ENCODE measurements at places on chromosomes 3 and 15.

- DNase-seq: no peak
Observed at GRCh38 chr15:78679089-78679511, 38.1 kb upstream of the CHRNB4 start.

DNA sequence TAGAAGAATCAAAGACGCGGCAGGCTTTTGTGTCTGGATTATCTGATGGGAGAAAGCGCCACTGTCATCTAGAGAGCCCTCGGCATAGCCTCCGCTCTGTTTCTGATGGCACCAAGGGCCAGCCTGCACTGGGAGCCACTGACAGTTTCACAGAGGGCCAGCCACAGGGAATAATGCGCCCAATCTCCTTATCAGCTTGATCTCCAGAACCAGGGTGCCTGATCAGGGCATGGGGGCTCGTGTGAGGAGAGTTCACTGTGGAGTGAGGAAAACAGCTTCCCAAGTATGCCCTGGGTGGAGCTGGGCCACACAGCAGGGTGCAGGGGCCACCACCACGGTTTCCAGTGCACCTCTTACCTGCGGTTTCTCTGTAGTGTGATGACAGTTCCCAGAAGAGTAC lies 29.8 kb upstream of the CLK3 start:
- no peak for DNase-seq

- peak; percentile 27 for DNase-seq
Observed at GRCh38 chr3:18649666-18650363, 224.7 kb upstream of the SATB1 start.

GRCh38 chr3:58899159-58899952 lies 150.5 kb downstream of the CFAP20DC start:
- DNase-seq: peak; percentile 29

GRCh38 chr15:67941648-67942310 lies 101.9 kb upstream of the RNU6-1 start:
- no peak for DNase-seq

GRCh38 chr3:188000361-188000861 lies 153.5 kb upstream of the LPP start:
- DNase-seq: peak; percentile 30

DNA sequence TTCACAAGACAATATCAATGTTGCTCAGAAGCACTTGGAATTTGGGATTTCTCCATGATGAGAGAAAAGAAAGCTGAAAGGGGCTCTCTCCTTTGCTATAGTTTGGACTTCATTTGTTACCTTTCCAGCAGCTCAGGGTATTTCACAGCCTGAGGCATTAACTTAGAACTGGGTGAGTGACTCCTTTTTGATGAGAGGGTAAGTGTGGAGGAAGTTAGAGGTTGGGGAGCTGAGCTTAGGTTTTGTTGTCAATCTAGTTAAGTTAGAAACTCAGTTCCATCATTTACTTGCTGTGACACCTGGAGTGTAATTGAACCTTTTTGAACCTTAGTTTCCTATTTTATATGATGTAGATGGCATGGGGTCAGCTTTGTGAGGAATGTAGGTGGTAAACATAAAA lies 359.1 kb downstream of the PDCD6IP start:
- no peak for DNase-seq

DNA sequence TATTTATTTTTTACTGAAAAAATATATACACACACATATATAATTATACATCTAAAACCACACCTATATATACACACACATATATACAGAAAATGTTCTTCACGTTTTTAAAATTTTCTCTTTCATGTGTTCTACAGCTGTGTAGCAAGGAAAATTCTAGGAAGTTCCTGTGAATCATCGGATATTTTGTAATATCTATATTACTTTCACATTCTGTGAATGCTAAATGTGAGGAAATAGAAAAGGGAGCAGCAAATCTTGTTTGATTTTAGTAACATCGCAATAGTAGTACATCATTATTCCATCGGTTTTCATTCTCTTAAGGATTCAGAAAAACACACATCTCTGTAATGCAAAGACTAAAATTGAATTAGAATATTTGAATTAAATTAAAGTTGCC lies 836.8 kb upstream of the NECTIN3 start:
- DNase-seq: no peak

GRCh38 chr15:48392356-48392755 lies 61.1 kb downstream of the DUT start:
- no peak for DNase-seq

GRCh38 chr3:135650309-135650708 lies 315.2 kb upstream of the PPP2R3A start:
- no peak for DNase-seq

GRCh38 chr3:80750637-80751036 lies 982.8 kb upstream of the ROBO1 start:
- DNase-seq: no peak

DNA sequence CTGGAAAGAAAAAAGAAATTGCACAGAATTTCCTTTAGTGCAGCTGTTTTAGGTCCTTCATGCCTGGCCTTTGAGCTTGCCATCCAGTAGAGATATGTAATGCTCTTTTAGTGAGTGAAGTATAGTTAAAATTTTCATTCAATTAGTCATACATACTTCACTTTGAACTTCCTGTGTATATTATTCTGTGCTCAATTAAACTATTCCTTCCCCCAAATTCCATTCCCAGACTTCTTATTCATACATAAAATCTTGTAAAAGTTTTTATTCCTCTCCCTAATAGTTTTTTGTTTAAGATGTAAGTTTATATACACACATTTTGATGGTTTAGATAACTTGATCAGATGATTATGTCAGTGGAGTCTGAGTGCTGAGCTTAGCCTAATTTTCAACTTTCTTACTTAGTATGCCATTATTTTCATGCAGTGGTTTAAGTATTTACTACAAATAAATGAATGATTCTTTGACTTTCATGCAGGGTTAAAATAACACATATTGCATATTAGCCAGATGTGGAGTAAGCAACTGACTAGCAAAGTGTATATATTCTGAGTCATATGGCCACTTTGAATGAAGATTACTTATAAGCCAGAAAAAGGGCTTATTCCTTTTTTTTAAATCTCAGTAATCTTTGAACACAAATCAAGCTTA lies 42.5 kb upstream of the ABHD10 start:
- no peak for DNase-seq

DNA sequence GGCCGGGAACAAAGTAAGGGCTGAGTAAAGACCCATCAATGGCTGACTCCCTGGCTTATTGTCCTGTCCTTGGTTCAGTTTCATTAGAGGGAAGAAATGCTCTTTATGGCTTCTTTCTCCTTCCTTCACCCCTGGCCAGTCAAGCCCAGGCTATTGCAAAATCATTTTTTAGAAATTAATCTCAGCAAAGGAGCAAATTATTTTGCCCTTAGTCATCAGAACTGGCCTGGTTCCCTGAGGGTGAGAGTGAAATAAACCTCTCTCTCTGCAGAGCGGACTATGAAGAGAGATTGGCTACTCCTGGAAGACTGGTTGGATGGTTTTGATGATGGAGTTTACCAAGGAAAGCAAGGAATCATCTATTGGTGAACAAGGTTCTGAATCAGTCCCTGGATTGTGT lies 52.7 kb upstream of the OXTR start:
- no peak for DNase-seq

- DNase-seq: no peak
Observed at GRCh38 chr15:52140646-52141045, 28.1 kb upstream of the BCL2L10 start.

DNA sequence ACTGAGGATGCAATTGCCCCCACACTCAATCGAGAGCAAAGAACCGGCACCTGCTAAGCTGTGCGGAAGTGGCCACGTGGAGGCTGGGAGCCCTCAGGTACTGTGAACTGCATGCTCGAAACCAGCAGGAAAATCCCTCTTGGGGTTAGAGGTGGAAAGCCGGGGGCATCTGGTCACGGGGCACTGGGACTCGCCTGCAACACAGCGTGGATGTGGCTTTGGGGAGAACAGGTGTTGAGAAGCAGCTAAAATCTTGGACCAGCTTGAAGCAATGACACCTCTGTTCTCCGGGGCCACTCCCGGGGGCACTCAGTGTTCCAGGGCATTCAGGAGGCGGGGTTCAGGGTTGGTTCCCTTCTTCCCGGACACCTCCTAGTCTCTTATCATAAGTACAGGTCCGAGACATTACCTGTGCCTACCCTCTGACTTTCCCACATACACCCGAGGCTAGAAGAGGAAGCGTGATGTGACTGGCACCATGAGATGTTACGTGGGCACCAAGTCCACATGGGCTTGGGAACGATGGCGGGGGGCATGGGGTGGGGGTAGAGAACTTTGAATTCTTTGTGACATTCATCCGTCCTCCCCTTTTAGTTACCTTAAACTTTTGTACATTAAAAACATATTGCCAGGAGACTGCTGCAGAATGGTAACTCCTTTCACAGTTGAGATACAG lies 172.0 kb downstream of the ADAMTS17 start:
- DNase-seq: no peak

GRCh38 chr3:46098319-46098761 lies 71.1 kb upstream of the XCR1 start:
- DNase-seq: peak; percentile 55

- peak; percentile 85 for DNase-seq
Observed at GRCh38 chr3:50572158-50572557, 2.8 kb downstream of the HEMK1 start.

GRCh38 chr15:76298986-76299385 lies 12.3 kb downstream of the ETFA start:
- DNase-seq: no peak

- no peak for DNase-seq
Observed at GRCh38 chr15:80251428-80252120, 439 bp downstream of the CTXND1 start.

GRCh38 chr15:74443100-74443909 lies 9.5 kb upstream of the SEMA7A start:
- no peak for DNase-seq

DNA sequence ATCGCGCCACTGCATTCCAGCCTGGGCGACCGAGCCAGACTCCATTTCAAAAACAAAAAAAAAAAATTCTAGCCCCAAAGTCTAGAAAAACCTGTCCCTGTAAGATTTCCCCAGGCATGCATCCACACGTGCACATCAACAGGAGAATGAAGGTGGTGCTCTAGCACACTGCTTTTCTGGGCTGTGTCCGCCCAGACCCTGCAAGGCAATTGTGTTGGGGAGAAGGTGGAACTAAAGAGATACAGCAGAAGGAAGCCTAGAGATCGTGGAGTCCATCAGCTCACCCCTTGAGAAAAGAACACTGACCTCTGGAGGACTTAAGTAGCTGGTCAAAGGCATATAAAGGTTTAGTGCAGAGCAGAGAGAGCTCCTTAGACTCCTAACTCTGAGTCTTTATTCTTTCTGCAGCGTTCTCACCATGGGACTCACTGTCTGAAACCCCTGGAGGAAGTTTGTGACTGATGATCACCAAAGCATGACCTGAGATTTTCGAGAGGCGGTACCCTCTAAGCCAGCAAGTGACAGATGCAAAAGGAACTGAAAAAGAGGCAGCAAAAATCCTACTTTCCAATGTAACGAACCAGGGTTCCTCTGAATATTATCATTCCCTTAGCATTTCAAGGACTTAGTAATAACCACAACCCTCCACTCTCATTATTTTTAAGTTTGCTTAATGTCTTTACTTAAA lies 179.8 kb downstream of the MEX3B start:
- no peak for DNase-seq

GRCh38 chr3:59595830-59596229 lies 546.0 kb upstream of the CFAP20DC start:
- no peak for DNase-seq

- peak; percentile 5 for DNase-seq
Observed at GRCh38 chr3:119508172-119508845, 10.0 kb downstream of the TIMMDC1 start.

- no peak for DNase-seq
Observed at GRCh38 chr3:27532426-27533260, 48.5 kb upstream of the SLC4A7 start.

- DNase-seq: no peak
Observed at GRCh38 chr3:118936811-118937210, 97.8 kb downstream of the IGSF11 start.

DNA sequence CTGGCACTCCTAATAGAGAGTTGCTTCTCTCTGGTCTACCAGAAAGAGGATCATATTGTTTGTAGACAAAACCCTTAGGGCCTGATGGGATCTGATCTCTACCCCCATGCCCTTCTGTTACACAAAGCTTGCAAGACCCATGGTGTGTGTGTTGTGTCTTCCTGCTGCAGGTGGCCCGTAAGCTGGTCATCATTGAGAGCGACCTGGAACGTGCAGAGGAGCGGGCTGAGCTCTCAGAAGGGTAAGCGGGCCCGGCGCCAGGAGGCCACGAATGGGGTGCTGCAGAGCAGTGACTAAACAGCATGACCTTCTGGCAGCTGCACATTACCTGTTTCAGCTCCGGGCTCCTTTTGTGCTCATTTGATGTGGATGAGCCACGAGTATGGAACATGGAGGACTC lies 18.2 kb downstream of the TPM1 start:
- DNase-seq: no peak

DNA sequence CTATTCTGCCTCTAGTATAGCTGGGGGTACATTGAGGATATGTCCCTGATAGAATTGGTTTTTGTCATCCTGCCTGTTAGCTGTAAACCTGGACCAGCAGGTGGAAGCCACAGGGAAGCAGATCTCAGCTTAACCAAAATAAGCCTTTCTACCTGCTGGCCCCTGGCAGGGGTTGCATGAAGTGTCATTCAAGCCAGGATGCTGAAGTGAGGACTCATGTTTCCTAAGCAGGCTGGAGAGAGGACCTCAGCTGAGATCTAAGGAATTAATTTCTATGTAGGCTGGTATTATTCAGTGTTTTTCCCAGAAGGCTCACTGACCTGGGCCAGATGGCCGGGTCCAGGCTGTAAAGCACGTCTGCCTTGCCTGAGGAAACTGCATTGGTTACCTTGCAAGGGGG lies 128.9 kb downstream of the MEGF11 start:
- no peak for DNase-seq

GRCh38 chr3:15498431-15499214 lies 22.9 kb downstream of the COLQ start:
- DNase-seq: no peak

- no peak for DNase-seq
Observed at GRCh38 chr3:58210761-58211460, at the start of gene DNASE1L3. Gene DNASE1L3, minus strand, starts transcription at chr3:58210972. Its CDS starts 66 bp downstream, at chr3:58210906.

- no peak for DNase-seq
Observed at GRCh38 chr3:38141173-38141951, 2.9 kb downstream of the MYD88 start.

DNA sequence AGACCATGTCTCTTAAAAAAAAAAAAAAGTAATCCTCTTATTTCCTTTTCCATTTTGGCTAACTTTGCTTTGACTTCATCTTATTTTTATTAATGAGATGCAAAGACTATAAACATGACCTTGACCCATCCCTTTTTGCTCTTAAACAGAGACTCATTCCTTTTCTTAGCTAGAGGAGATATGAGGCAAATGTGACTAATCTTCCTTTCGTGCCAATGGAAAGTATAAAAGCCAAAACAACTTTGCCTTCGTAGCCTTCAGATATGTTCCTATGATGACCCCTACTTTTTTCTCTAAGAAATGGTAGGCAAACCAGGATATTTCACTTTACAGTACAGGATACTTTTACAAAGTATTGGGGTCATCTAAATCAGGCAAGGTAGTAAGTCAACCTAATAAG lies 36.9 kb upstream of the GOLGB1 start:
- DNase-seq: no peak

Data from CD4-positive, alpha-beta T cell treated with Interleukin-12 subunit alpha and Interleukin-12 subunit beta, for 1 hour (primary cell).